NCI-H524 (cell line): ENCODE measurements at places on chromosomes 3 and 15.
A peak's percentile ranks its signal among the peaks of the same experiment; 100 is the strongest.

GRCh38 chr3:179174898-179175297, 26.7 kb downstream of the PIK3CA start:
- no peak for DNase-seq

- peak; percentile 81 for DNase-seq
Observed at GRCh38 chr3:107523539-107524325, 970 bp downstream of the BBX start.

GRCh38 chr3:140051019-140051957, 116.3 kb downstream of the CLSTN2 start:
- DNase-seq = peak; percentile 93

GRCh38 chr3:127479449-127479848, 111.1 kb downstream of the TPRA1 start:
- DNase-seq = peak; percentile 40

DNA sequence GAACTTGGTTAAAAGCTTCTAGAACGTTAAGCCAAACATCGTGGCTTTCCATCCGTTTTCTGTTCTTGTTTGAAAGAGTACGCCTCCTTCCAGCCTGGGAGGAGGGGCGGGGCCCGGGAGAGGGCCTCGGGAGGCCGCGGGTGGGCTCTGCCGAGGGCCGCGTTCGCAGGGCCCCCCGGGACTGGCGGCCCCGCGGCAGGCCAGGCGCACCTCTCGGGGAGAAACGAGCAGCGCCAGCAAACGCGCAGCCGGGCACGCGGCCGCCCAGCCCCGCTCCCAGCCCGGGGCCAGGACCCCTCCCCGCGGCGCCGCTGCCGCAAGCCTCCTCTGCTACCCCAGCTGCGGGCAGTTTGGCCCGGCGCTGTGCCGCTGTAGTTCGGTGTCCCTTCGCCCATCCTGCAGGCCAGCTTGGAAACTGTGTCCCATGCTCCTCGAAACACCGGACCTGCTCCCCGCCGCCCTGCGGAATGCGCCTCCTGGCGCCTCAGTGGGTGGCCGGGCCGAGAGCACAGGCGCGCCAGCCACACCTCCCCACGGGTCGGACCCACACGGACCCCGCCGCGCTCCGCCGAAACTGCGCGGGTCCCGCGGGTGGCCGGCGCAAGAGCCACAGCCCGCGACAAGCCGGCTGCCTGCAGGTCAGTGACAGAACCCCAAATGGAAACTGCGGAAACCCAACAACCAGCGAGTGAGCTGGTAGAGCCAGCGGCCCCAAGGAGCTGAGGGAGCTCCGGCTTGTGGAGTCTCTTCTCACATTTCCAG, 2.3 kb downstream of the OCA2 start:
- peak; percentile 59 for DNase-seq

- peak; percentile 14 for DNase-seq
Observed at GRCh38 chr15:35979608-35980007, 433.6 kb upstream of the DPH6 start.

- no peak for DNase-seq
Observed at GRCh38 chr3:186788482-186789370, 5.3 kb downstream of the EIF4A2 start.

- no peak for DNase-seq
Observed at GRCh38 chr3:3639078-3639477, 160.2 kb upstream of the LRRN1 start.

DNA sequence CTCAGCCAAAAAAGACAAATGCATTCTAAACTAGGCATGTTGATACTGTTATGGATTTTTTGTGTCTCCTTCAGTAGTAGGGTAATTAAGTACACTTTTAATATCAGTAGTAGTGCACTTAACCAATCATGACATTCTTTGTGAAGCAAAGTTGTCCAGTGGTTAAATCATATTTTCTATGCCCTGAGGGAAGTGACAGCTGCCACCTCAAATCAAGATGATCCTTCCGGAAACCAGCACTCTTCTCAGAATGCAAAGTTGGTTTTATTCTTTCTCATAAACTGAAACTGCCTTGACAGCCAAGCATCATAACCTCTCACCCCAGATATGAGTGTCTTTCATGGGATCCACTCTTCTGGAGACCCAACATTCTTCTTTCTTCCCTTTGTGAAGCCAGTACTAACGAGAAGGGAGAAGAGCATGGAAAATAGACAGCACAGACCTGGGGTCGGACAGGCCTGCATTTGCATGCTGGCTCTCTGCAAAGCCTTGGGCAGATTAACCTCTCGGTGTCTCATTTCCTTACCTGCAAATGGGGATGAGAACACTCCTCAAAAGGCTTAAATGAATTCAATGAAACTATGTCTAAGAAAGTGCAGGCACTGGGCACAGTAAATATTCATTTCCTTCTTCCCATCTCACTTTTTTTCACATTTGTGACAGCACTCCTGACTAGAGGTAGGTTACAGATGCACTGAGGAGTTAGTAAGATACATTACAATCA, 13.2 kb downstream of the AAGAB start:
- DNase-seq = no peak

GRCh38 chr3:11613319-11613718, 30.4 kb downstream of the VGLL4 start:
- DNase-seq = no peak
